Stimulated activated CD4-positive, alpha-beta T cell treated with anti-CD3 and anti-CD28 coated beads, Interleukin-1b, Interleukin-23, amount 100 ng/mL, for 4 hours (primary cell): ENCODE measurements at places on chromosomes 1 and 21.

GRCh38 chr1:217009376-217009775 is 286.1 kb upstream of the ESRRG start:
- no peak for DNase-seq

GRCh38 chr1:88741413-88741812 is 57.3 kb downstream of the PKN2 start:
- DNase-seq, result no peak

DNA sequence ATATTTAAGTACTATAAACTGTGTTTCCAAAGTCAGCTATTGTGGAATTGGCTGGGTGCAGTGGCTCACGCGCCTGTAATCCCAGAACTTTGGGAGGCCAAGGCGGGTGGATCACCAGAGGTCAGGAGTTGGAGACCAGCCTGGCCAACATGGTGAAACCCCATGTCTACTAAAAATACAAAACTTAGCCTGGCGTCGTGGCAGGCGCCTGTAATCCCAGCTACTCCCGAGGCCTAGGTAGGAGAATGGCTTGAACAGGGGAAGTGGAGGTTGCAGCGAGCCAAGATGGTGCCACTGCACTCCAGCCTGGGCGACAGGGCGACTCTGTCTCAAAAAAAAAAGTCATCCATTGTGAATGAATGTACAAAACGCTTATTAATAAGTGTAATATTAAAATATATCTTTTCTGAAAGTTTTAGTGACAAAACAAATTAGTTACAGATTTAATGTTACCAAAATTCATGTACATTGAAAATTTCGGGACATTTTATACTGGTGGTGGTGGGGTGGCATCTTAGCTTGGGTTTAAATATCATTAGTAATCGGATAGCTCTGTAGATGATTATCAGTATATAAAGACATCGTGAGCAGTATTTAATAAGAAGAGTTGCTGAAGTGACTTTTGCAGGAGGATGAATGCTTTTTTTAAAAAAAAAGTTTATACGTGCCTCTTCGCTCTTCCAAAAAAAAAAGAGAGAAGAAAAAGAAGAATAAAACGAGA is 503 bp upstream of the SRSF11 start:
- no peak for DNase-seq

GRCh38 chr1:67347688-67348472 is 40.2 kb downstream of the IL12RB2 start:
- DNase-seq, result no peak

GRCh38 chr1:157161901-157162300 is 23.7 kb upstream of the ETV3 start:
- no peak for DNase-seq

- no peak for DNase-seq
Measured at GRCh38 chr1:21633141-21633755, 35.9 kb downstream of the RAP1GAP start.

DNA sequence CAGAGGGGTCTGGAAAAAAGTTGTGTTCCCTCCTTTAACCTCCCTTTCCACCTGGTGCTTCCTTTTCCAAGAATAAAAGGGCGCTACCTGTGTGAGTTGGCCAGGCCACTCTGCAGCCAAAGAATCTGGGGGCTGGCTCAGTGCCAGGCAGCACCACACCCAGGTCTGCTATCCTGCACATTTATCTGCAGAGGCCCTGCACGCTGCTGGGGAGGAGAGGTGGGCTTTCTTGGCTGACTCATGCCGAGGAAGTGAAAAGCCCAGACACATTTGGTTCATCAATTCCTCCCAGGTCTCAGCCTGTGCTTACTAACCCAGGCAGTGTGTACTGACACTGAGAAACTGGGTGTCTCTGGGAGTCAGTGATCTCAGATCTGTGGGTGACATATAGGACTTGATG is 79.8 kb upstream of the F3 start:
- no peak for DNase-seq

DNA sequence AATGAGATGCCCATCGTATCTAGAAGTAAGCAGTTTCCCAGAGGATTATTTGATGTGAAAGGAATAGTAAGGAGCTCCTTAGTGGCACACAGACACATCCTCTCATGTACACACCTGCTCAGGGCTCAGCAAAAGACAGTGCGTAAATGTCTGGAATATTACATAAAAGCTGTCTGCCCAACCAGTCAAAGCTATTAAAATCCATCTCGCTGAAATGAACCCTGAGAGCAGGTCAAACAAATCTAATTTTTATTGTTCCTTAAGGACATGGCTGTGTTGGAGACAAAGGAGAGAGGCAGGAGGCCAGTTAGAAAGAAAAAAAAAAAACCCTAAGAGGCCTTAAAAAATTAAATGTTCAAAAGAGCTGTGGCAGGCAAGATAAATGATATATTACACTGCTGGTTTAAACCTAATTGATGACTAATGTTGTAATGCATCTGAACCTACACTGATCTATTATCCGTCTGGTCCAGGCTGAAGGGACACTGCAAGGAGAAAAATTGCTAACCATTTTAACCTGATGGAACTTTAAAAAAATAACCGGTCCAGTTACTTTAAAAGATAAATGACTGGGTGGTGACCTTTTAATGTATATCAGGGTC is 58.5 kb upstream of the FGGY start:
- no peak for DNase-seq

GRCh38 chr21:26845066-26845758 is at the start of gene ADAMTS1:
ADAMTS1 (minus strand) TSS chr21:26845409; CDS start chr21:26844954, 455 bp downstream.
- no peak for DNase-seq

GRCh38 chr21:29193901-29194300 is 63.5 kb downstream of the MAP3K7CL start:
- no peak for DNase-seq

- DNase-seq, result peak; percentile 46
Measured at GRCh38 chr1:157193702-157194391, 55.7 kb upstream of the ETV3 start.

- no peak for DNase-seq
Measured at GRCh38 chr1:240804475-240804874, 192.5 kb upstream of the GREM2 start.

DNA sequence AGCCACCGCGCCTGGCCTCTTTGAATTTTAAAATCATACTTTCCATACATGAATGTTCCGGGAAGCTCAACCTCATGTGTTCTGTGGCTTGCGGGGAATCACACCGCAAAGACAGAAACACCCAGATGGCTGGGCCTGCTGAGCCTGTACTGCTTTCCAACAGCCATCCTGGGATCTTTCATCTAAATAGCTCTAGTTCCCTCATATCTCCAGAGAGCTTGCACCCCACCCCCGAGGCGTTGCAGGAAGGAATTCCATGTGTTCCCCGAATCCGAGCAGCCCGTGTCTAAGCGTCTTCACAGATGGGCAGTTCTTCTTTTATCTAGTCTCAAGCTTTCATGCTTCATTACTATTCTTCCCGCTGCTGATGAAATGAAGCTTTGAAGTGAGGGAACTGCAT is 66.4 kb downstream of the IGSF21 start:
- DNase-seq, result no peak

- DNase-seq, result no peak
Measured at GRCh38 chr1:203444171-203444576, 31.4 kb upstream of the PRELP start.

DNA sequence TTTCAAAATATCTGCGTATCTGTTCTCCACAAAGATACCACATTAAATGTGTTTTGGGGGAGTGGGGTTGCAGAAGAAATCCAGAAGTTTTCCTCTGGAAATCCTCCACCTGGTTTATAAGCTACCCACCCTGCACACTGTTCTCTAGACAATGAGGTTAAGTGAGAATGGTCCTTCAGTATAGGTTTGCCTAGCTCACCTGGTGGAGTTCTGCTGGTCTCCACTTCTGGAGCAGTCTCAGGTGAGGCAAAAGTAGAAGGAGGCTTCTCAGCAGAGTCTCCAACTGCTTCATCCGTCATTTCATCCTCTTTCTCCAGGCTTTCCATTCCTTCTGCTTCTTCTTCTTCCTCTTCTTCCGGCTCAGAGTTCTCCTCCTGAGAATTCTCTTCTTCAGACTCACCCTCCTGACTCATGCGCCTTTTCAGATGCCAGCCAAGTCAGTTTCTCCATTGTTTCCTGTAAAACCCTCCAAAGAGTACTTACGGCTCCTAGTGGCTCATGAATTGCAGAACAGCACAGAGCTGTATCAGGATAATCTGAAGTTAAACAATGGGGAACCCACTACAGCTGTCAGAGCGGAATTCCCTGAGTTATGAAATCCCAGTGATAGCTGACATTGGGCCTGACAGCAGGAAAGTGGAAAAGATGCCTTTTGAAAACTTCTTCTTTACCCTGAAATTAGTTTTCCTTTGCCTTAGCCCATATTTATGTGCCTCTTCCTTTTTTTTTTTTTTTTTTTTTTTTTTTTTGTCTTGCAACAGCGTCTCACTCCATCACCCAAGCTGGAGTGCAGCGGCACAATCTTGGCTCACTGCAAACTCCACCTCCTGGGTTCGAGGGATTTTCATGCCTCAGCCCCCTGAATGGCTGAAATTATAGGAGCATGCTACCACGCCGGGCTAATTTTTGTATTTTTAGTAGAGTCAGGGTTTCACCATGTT is 38.5 kb downstream of the MSTO1 start:
- no peak for DNase-seq

- DNase-seq, result no peak
Measured at GRCh38 chr21:41210426-41211059, 42.6 kb downstream of the BACE2 start.

DNA sequence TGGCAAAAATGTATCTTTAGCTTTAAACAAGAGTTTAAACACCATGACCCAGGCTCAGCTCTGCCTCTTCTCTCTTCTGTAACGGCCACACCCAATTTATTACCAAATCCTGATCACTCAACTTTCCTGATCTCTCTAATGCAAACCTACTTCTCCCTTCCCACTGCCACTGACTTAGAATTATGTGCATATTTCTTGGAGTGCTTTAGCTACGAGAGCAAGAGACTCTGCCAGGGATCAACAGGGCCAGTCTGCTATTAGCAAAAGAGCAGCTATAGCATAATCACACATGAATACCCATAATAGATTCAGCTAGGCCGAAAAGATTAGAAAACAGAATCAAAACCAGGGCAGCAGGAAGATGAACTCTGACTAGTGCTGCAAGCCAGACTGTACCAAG is 215.5 kb downstream of the MRPL39 start:
- DNase-seq, result no peak

DNA sequence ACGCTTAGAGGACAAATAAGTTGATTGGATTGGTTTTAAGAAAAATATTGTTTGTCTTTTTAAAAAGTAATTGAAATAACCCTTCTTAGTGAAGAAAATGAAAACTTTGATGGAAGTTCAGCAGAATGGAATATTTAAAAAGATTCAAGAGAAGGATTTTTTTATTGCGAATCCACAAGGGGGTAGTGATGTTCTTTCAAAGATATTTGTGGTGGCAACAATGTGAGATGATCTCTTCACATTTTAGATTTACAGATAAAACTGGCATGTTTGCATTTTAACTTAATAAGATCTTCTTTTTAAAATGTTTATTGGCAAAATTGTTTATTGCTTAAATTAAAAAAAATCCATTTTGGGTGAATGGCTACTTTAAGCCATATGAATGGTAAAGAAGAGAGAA is 8.9 kb downstream of the CAMTA1 start:
- no peak for DNase-seq

DNA sequence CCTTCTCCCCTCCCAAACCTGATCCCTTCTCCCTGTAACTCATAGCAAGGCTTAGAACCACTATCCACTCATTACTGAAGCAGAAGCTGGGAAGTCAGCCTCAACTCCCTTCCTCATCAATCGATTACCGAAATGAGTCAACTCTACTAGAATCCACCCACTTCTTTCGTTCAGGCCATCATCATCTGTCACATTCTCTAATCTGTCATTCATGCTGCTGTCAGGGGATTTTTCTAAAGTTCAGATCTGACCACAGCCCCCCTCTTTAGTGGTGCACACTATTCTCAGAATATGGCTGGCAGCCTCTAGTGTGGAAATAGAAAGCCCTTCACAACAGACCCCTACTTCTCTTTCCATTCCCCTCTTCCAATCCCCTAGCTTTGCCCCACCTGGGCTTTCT is 5.1 kb downstream of the NT5C1A start:
- DNase-seq, result no peak

GRCh38 chr1:56573311-56573710 is 6.1 kb downstream of the PLPP3 start:
- DNase-seq, result no peak

GRCh38 chr1:27000817-27001460 is 7.4 kb downstream of the TRNP1 start:
- no peak for DNase-seq

- DNase-seq, result no peak
Measured at GRCh38 chr1:114219172-114219868, 65.7 kb upstream of the SYT6 start.

GRCh38 chr1:87508247-87508787 is 179.6 kb downstream of the LMO4 start:
- DNase-seq, result no peak

DNA sequence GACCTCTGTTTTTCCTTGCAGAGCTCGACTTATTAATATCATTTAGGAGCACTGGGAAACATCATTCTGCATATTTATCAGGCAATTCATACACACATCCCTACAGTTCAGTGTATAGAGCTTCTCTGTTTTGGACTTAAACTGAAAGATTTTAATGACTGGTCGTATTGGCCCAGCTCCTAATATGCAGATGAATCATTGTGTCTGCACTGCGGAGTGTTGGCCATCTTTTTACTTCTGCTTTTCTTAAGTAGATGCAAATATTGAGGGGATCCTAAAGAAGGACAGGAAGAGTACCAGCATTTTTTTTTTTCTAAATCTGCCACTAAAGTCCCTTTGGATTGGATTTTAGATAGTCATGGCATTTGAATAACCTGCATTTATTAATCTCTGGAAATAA is 154.8 kb downstream of the BACH1 start:
- DNase-seq, result no peak

- DNase-seq, result no peak
Measured at GRCh38 chr21:35136106-35136505, 87.0 kb upstream of the RUNX1 start.

DNA sequence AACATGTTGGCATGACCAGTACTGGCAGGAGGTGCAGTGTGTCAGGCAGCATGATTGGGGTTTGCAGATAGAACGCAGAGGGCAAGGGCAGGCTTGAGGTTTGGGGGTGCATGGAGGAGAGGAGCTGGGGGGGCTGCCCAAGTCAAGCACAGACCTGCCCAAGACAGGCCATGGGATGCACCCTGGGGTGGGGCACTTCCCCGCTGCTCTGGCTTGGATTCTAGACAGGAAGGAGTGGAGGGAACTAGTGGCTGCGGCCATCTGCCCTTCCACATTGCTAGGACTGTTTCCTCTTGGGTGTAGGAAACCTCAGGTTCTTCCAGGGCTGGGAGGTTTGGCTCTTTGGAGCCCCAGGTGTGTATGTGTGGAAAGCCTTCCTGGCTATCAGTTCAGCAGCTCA is 3.0 kb downstream of the PDXK start:
- no peak for DNase-seq

GRCh38 chr1:210241121-210241520 is 8.5 kb downstream of the SERTAD4 start:
- DNase-seq, result no peak

DNA sequence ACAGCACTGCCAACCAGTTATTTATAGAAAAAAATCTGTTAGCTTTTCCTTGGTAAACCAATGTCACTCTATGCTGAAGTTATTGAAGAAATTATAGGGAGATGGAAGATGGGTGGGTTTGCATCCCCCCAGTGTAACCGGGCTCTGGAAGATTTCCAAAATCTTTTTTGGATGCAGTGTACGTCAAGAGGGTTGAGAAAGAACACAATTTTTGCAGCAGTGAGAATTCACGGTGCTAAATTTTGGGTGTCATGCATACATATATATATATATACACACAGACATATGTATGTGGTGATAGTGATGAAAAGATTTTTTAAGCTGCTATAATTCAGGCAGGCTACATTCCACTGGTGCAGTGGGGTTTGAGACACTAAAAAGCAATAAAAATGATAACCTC is 91.4 kb upstream of the MAGI3 start:
- no peak for DNase-seq
